MG63 (cell line): ENCODE measurements at places on chromosomes 16 and 17.

DNA sequence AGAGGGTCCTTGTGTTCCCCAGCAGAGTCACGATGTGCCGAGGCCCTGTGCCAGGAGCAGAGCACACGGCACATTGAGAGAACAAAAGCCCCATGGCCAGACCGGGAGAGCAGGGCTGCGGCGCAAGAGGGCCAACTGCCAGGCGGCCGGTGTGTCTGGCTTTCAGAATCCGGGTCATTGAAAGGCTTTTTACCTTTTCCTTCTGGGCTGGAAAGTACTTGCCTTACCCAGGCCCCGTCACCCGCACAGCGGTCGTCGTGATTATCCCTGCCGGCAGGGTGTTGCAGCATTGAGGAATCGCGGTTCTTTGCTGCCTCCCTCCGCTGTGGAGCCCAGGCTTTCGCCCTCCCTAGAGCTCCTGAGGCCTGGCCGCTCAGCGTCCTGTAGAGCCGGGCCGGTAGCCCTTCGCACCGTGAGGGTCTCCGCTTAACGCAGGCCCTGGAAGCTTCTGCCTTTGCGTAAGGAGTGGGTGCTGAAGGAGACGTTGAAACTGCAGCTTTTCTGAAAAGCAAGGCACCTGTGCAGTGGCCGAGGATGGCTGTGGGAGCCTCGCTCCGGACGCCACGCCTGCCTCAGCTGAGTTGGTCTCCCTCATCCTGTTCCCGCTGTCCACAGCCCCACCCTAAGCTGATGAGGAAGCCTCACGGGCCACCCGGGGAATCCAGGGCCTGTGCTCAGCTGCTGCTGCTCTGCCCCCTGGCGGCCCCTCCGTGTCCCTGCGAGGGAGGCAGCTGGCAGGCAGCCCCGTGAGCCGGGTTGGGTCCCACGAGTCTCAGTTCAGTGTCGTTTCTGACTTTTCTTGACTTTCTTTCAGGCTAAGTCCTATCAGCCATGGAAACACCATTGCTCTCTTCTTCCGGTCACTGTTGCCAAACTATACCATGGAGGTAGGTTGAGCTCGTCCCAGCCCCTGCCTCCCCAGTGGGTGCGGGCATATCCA lies 8.6 kb upstream of the MC1R start:
- peak; percentile 97 for DNase-seq

- DNase-seq: no peak
These were observed 541 bp downstream of the VKORC1 start for GRCh38 chr16:31094088-31094423.

DNA sequence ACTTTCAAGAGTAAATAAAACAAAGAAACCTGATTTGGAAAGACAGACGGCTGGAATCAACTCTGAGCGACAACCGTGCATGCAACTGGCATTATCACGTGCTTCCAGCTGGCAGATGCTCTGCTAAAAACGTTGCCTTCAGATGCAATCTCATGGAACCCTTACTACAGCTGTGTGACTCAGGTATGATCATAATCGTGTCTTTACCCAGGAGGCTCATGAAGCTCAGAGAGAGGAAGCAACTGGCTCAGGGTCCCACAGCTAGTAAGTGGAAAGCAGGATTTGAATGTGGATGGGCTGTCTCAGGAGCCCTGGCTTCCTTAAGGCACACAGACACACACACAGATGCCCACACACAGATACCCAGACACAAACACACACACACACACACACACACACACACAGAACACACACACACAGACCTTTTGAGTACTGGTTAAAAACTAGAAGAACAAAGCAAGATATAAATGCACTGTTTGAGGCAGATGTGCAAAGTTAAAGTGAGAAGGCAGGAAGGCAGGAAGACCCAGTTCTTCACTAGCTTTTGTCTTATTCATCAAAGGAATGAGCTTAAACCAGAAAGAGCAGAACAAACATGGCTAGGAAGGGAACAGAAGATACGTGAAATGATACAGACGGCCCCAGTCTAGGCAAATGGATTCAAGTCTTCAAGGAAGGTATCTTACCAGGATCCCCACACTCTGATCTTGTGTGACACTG lies 275.2 kb downstream of the MAF start:
- DNase-seq: no peak

DNA sequence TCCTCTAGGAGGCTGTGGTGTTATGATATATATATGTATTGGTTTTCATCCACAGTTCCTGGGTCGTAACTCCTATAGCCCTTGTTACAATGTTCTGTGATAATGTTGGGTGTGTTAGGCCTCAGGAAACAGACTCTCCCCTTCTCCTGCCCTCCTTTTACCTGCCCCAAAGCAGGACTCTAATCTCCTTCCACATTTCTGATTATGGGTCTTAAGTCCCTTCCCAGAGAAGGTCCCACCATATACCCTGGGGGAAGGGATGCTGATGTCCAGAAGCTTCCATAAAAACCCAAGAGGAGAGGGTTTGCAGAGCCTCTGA lies 450 bp upstream of the C1QBP start:
- DNase-seq: no peak

DNA sequence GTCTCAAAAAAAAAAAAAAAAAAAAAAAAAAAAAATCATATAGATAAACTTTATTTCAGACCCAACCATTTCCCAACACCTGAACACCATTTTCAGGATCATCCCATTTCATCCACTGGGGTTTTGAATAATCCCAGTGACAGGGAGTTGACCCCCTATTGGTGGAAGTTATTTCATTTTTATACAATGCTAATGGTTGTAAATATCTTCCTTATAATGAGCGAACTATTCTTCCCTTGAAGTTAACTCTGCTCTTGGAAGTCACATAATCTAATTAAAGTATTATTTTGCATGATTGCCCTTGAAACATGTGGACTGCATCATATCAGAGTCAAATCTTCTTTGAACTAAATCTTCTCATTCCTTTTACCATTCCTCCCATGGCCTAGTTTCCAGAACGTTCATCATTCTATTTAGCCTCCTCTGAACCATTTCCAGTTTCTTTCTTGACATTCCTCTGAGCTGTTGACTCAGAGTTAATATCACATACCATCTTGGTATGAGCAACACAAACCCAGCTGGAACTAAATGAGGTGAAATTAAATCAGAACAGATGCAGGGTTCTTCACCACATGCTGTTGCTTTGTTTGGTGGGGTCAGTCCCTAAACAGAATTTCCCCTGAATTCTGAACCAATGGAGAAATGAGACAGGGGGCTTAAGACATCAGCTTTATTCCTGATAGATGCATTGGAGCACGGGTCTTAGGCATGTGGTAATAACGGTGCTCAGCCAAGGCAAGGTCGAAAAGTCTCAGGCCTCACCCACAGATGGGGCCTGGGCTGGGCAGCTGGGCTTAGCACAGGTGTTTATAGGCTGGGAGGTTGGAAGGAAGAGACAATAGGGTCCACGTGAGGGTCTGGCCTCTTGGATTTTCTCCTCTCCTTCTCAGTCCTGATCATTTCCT lies 8.9 kb downstream of the HSD17B2 start:
- no peak for DNase-seq
